Activated T-helper 17 cell treated with anti-CD3 and anti-CD28 coated beads, Interleukin-2, amount 50 U/mL, for 72 hours (primary cell): ENCODE measurements at places on chromosomes 4 and X. TPM values are rescaled to one million over a fixed set of nuclear protein-coding genes. Genes with fewer than 3 reads are reported as not detected.

DNA sequence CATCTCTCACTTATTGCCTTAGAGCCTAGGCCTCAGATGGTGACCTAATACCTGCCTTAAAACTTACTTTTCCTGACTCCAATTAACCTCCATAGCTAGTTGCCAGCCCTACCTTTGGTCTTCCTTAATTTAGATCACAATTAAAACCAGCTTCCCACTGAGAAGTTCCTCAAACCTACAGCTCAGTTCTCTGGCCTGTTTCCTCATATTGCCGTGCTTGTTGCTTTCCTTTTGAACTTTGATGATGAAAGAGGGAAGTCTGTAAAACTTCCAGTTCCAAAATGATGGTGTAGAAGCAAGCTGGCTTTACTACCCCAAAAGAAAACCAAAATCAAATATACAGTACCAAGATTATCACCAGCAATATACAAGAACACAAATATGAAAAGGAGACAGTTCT is 28.9 kb upstream of the CAMK2D start:
- no peak for ATAC-seq

The DSPP gene
- total RNA-seq = not detected

The RNF128 gene
- total RNA-seq = not detected

- ATAC-seq = no peak
Measured at GRCh38 chr4:164381859-164382258, 372.1 kb upstream of the SMIM31 start.

DNA sequence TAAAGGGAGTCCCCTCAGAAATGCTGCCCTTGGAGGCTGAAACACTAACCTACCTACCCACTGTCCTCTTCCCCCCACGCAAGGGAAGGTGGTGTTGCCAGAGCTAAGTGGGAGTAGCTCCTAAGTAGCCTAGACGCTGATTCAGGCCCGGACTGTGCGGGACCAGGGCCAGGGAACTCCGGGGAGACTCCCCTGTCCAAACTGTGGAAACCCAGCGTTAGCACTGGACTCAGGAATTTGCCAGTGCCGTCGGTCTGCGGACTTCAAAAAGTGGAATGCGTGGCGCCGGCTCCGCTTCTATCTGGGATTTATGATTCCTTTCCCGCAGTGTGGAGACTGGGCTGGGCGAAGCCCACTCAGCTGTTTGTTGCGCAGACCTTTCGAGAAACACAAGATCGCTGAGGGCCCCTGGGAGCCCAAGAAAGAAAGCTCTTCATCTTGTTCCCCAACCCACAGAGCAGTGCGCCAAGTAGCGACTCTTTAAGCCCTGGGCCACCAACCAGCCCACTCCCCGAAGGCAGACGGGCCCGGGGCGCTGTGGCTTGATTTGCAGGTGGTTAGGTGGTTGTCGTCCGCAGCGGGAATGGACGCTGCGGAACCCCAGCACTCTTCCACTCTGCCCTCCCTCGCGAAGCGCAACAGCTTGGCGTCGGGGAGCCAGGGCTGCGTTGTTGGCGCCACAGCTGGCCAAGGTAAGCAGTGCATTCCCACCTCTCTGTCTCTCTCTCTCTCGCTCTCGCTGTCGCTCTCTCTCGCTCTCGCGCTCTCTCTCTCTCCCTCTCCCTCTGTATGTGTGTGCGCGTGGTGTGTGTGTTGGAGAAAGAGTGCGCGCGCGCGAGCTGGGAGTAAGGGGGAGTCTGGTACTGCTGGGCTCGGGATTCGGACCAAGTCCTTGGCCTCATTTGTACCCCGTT is 2.0 kb downstream of the TMEM255A start:
- ATAC-seq = peak; percentile 97

DNA sequence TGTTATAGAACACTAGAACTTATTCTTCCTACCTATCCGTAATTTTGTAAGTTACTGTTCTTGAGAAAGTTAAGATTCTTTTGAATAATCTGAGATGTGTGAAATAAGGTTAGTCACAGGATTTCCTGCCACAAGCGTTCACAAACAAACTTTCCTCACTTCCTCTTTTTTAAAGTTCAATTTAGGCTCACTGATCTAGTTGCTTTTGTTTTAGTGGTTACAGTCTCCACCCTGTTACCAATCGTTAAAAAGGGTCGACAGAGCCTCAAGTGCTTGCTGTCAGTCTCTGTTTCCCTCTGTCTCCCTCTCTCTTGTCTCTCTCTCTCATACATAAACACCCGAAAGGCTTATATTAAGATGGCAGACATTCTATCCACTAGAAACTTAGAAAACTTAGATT is 35.9 kb upstream of the STK26 start:
- peak; percentile 81 for ATAC-seq

DNA sequence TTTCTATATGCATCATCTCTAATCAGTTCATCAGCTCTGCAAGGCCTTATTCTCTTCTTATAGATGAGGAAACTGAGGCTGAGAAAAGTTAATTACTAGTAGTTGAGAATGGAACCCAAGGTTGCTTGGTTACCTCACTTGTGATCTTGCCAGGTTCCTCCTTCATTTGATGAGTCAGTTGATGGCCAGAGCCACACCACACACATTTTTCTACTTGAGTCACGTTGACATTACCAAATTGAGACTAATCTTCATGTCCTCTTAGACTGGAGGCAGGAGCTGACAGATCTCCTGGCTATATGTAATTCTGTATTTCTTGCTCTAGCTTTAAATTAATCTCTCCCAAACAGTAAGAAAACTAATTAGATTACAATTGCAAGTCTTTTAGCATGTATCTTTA is 428.4 kb downstream of the AFF2 start:
- no peak for ATAC-seq

The MEPE gene
- not detected for total RNA-seq

DNA sequence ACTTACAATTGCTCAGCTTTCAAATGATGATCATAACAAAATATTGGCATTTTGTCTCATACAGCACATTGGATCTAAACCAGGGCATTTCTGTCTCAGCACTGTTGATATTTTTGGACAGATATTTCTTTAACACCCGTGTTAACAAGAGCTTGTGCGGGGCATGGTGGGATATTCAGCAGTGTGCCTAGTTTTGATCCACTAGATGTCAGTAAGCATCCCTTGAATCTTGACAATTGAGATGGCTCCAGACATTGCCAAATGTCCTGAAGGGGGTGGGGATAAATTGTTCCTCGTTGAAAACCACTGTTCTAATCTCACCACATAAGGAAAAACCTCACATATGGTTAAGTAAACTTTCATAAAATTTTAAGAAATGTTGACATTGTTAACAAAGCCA is 806.3 kb downstream of the STIM2 start:
- no peak for ATAC-seq

GRCh38 chrX:85018471-85018870 is 14.8 kb downstream of the APOOL start:
- ATAC-seq = no peak

The RAB9A gene
- total RNA-seq = 18.3 TPM

- no peak for ATAC-seq
Measured at GRCh38 chrX:125782184-125782583, 383.9 kb downstream of the DCAF12L2 start.

The RNF212 gene
- total RNA-seq = 3.7 TPM

GRCh38 chr4:23873717-23874535 is 15.9 kb downstream of the PPARGC1A start:
- ATAC-seq = no peak

The H2BW2 gene
- total RNA-seq = not detected

GRCh38 chr4:155079871-155080270 is 128.6 kb upstream of the NPY2R start:
- ATAC-seq = no peak

The SMC1A gene
- 124 TPM for total RNA-seq

The PDCL2 gene
- not detected for total RNA-seq

The ESX1 gene
- total RNA-seq = not detected

The FATE1 gene
- not detected for total RNA-seq

DNA sequence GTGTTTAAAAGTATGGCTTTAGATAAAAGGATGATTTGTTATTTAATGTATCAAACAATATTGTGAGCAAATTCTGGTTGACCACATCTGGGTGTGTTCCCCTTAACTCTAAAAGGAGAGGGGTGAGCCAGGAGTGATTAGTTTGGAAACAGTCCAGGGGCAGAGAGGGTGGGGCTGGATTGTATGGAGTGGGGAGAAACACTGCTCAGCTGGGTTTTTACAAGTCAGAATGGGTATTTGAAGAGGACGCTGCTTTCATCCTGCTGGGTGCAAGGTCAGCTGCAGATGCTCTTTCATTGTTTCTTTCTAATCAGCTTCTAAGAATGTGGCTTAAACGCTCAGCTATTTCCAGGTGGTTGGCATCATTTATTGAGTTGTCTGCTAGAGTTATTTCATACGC is 82.8 kb upstream of the LIMCH1 start:
- ATAC-seq = no peak

DNA sequence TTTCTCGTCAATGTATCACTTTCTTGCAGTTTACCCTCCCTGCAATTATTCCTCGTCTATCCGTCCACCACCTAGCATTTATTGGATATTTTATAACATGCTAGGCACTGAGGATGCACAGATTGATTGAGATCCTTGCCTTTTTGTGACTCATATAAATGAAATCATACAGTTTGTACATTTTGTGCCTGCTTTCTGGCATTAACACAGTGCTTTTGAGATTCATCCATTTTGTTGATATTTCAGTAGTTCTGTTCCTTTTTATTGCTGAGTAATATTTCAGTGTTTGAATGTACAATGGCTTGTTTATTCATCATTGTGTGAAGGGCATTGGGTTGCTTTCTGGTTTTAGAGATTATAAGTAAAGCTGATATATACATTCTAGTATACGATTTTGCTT is 841 bp downstream of the TBC1D19 start:
- no peak for ATAC-seq

DNA sequence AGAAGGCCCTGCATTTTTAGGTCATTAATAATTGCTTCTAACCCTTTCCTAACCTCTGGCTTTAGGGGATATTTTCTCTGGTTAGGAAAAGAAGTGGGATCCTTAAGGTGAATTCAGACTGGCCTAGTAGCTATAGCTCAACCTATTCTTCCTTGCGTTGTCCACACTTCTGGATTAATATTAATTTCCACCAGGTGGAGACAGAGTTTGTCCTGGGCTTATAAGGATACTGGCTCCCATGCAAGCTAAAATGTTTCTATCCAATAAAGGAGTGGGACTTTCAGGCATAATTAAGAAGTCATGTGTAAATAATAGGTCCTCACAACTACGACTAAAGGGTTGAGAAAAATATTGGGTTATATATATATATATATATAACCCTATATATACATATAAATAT is 860.0 kb upstream of the POU3F4 start:
- no peak for ATAC-seq

The PPM1K gene
- 66.7 TPM for total RNA-seq

- ATAC-seq = peak; percentile 21
Measured at GRCh38 chrX:27444093-27444908, 18.8 kb downstream of the PPP4R3C start.

- no peak for ATAC-seq
Measured at GRCh38 chr4:21046141-21046540, 345.9 kb downstream of the PACRGL start.

DNA sequence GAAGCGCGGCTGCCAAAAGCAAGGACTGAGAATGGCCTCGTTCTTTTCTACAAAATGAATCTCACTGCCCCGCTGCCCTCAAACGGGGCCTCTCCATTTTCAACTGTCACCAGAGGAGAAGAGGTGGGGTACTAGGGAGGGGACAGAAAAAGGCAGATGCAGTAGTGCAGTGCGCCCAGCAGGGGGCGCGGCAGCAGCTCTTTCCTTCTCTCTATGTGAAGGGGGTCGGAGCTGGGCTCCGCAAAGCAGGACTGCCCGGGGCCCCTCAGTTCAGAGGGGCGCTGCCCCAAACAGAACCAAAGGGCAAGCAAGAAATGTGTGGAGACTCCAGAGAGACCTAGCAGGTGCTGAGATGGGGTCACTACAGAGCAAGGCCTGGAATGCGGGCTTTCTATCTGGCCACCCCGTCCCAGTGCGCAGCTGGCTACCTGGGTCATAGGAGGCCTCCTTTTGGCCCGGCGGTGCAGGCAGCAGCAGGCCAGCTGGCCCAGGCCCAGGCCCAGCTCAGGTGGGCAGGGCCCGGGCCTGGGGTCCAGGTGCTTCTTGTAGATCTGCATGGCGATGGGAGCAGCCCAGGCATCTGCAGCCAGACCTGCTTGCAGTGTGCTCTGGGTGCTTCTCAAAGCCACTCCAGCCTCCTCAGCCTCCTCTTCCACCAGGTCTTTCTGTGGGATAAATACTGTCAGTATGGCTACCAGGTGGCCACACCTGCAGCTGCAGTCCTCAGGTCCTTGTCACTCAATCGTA is 5.9 kb downstream of the IRAK1 start:
- peak; percentile 72 for ATAC-seq

GRCh38 chrX:118528071-118528737 is 32.6 kb downstream of the DOCK11 start:
- ATAC-seq = peak; percentile 70

- ATAC-seq = peak; percentile 11
Measured at GRCh38 chr4:103150677-103151076, 47.5 kb downstream of the CENPE start.

DNA sequence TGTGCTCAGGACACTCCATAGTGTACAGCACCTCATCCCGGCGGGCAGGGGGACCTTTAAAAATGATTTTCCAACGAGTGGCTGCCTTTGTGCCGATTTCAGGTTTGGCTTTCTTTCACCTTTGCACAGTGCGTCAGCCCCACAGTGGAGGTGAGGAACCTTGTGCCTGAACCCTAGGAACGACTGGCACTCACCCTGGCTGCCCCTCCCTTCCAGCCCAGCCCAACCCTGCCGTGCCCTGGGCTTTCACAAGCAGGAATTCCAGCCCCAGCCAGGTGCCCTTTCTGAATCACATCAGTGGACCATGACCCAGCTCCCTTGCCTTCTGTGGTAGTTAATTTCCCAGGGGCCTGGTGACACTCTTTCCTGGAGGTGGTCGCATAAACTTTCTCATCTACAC is 1.3 kb downstream of the TMEM164 start:
- no peak for ATAC-seq

DNA sequence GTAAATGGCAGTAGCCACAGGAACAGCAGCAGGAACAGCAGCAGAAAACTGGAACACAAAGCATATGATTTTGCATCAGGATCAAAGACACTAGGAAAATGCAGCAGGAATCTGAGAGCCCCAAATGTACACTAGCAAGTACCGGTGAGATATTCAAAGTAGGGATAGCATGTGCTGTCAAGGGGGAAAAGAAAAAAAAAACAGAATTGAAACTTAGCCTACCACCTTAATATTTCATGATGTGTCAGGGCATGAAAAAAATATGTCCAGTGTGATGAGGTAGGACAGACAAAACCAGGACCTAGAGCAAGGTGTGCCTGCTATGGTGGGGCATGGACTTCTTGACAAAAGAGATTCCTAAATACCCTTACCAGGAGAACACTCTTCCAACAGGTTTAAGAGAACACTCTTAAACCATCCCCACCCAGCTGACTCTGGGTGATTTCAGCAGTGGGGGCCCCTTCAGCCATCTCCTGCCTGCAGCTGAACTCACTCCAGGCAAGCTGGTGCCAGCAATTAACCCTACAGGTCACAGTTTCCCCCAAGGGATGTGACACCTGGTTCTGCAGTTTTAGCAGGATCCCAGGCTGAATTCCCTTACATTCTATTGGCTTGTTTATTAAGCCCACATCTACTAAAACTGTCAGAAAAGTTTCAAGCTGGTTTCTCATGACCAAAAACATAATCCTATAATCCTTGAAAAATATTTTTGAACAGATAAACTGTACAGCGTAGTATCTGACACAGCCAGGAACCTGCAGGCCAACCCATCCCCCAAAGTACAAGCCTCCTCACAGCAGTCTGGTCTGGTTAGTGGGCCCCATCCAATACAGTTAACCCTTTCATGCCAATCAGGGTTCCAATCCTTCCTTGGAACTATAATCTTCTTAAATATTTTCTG is 62.9 kb upstream of the FMR1 start:
- ATAC-seq = no peak

The TMEM271 gene
- not detected for total RNA-seq
